ENCODE measurements at places on chromosomes 7 and 10.

GRCh38 chr7:98286093-98286539 is 4.6 kb downstream of the BRI3 start:
- no peak for DNase-seq

DNA sequence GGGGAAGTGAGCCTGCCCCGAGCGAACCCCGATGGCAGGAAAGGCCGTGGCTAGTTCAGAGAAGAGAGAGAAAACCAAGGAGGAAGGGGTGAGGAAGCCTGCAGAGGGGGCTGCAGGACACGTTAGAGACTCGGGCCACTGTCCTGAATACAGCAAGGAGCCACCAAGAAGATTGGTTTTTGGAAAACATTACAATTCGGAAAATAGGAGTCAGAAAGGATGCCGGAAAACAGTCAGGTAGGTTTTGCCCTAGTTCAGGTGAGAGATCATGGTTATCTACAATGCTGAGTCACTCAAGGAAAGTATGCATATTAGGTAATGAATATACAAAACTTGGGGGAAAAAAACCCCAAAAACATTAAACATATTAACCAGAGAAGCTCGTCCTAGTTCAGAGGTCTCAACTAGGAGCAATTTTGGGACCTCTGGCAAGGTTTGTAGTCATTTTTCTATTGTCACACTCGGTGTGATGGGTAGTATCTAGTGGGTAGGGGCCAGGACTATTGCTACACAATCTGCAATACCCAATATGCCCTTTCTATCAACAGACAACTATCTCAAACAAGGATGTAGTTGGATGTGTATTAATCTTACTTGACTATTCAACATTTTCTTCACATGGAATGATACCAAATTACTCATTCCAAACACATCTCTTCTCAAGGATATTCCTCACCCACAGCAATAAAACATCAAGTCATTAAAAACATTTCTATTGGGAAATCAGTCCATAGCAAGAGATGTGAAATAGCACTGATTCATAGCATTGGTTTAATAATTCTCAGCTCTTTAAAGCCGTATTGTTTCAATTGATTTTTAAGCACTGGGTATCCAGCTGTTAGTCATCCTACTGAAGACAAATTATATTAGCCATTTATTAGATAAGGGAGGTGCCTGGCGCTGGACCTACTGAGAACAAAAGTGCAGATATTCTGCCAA is 74.4 kb upstream of the RSU1 start:
- no peak for DNase-seq

DNA sequence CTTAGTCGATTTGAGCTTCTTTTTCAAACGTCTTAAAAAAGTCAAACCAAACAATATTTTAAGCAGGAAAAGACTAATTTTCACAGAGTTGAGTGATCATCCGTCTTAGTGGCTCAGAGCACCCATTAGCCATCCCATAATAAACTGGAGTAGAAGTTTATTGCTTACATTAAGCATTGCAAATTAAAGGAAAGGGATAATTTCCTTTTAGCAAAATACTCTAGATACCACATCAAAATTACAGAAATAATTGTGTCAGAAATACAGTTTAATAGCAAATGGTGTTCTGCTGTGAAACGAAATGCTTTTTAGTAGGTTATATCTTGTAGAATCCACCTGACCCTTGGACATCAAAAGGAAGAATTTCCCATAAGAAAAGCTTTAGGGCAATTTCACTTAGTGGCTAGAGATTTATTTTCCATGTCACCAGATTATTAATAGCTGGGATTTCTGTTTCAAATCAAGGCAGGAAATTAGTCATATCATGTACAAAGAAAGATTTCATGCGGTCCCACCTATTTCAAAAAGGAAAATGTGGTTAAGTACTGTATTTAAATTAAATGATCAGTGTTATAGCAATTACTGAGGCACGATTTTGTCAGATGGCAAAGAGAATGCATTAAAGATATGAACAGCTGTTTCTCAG is 96.2 kb downstream of the NPTX2 start:
- DNase-seq = no peak

DNA sequence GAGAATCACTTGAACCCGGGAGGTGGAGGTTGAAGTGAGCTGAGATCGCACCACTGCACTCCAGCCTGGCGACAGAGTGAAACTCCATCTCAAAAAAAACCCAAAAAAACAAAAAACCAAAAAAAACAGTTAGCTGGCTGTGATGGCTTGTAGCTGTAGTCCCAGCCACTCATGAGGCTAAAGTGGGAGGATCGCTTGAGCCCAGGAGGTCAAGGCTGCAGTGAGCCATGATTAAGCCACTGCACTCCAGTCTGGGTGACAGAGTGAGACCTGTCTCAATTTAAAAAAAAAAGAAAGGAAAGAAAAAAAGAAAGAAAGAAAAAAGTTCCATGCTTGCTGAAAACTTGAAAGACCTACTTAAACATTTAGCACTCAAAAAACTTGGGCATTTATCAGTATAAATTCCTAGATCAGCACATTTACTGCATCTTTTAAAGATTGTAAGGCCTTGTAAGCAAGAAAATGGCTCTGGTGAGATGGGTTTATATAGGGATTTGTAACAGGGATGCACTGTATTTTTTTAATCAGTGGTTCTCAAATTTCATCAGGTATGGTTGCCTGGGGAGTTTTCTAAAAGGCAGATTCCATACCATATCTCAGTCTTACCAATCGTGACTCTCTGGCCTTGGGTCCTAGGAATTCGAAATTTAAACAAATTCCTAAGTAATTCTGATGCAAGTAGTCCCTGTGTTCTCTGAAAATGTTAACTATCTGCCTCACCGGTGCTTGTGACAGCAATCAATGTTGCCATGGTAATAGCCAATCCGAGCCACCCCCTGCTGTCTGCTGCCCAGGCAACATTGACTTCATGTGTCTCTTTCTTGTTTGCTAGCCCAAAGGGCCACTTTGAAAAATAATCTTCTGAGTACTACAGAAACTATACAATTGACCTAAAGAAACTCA is 11.5 kb upstream of the NT5C2 start:
- no peak for DNase-seq

DNA sequence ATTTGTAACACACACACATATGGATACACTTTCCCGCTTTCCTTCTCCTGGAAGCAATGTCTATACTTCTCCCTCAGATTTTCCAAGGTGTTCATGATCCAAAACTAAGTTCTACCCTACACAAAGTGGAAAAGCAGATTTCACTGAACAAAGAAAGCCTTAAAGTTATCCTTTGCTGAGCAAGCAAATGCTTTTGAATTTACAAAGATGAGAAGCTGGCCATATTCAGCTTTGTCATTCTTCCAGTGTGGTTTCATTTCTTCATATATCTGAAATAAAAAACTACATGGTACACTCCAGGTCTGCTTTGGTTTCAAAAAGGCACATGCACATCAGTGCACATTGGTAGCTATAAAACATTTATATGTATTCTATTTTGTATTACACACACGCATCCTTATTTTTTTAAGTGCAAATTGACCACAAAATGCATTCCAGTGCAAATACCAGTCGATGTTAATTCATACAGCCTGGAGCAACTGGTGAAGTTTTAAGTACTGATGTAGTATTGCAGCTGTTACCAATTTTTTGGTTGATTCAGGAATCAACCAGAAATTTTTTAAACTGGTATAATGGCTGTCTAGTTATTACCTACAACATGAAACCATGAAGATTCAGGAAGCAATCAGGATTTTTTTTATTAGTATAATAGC is 65.5 kb upstream of the SRPK2 start:
- no peak for DNase-seq

DNA sequence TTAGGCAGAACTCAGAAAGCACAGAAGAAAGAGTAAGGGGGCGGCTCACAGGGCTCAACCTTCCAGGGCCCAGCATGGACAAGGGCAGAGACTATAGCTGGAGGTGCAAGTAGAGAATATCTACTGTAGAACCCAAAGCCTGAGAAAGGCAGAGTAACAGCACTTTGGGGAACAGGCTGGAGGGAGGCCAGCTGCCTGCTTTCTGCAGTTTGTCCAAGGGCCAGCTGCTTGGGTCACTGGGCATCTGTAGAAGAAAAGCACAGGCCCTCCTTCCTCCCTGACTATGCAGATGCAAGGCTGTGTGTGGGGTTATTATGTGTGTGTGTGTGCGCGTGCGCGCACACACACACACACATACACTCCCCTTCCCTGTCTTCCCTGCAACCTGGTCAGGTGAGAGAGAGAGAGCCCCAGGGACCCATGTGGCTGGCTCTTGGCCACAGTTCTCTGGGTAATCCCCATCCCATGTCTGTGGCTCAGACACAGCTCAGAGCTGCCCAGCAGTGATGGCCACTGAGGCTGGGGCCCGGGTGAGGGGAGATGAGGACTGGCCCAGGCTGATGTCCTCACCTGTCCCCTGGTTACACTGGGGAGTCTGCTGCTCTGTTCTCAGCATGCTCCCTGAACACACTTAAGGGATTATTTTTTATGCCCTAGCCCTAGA is 9.0 kb downstream of the ADRA2A start:
- DNase-seq = no peak

GRCh38 chr10:101777619-101778145 is 1.8 kb upstream of the FGF8 start:
- no peak for DNase-seq

DNA sequence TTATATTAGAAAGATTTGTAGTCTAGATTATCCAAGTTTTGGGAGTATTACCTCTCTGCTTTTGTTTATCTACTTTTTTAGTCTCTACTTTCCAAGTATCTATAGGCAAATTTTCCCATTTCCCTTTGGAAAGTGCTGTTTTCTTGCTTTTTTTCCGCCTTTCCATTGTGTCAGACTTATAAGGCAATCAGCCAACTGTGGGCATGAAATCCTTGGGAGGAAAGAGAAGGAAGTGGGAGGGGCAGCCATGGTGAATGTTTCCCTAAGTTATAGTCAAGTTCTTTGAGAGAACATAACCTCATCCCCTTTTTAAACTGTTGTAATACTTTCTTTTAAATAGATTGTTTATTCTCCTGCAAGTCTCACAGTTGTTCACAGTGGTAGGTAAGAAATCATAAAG is 52.6 kb downstream of the PTEN start:
- no peak for DNase-seq

DNA sequence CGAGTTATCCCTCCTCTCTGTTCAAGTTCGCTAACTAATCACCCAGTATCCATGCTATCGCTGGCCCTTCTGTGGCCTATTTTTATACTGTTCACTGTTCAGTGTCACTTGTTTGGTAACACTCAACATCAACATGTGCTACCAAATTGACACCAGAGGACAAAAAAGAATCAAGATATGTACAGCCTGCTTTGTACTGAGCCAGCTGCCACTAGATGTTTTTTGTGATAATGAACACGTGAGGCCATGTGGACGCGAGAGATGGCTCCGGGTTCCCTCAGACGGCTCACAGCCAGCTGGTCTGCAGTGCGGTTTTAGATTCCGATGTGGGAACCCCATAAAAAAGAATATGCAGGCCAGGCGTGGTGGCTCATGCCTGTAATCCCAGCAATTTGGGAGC is 21.2 kb downstream of the CAV1 start:
- DNase-seq = no peak

DNA sequence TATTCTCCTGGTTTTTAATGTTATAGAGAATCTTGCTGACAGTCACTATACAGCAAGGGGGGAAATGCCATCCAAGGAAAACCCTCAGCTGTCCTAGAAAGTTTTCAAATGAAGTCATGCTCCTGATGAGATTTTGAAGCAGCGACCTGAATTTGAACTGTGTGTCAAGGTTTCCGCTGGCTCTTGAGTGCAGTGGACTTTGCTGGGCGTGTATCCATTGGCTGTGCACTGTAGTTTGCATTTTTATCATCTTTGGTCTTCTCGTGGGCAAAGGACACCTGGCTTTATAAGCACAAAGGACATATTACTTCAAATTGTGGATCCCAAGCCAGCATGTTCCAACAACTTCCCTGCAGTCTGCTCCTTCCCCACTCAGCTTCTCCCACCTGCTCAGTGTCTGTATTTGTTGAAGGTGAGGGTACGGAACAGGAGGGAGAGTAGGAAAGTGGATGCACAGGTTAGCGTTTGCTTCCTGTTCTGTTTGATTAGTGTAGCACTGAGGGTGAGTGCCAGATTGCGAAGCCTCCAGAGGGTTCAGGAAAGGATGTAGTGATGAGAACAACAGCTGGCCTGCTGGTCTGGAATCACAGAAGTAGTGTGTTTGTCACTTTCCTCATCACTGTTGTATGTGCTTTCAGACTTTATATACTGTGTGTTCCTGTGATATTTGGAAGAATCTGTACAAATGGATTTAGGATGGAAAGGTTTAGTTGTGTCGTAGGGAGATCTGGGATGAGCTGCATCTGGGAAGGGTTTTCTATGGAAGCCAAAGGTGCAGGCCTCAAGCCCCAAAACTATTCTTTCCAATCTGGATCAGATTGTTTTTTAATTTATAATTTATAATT is 204.8 kb downstream of the BMPER start:
- no peak for DNase-seq

DNA sequence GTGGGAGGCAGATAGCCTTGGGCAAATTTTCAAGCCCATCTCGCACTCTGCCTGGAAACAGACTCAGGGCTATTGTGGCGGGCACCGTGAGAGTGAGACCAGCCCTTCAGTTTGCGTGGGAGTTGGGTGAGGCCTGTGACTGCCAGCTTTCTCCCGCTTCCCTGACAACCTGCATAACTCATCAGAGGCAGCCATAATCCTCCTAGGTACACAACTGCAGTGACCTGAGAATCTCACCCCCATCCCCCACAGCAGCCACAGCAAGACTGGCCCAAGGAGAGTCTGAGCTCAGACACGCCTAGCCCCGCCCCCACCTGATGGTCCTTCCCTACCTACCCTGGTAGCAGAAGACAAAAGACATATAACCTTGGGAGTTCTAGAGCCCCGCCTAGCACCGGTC is 275.4 kb downstream of the GRID1 start:
- no peak for DNase-seq

DNA sequence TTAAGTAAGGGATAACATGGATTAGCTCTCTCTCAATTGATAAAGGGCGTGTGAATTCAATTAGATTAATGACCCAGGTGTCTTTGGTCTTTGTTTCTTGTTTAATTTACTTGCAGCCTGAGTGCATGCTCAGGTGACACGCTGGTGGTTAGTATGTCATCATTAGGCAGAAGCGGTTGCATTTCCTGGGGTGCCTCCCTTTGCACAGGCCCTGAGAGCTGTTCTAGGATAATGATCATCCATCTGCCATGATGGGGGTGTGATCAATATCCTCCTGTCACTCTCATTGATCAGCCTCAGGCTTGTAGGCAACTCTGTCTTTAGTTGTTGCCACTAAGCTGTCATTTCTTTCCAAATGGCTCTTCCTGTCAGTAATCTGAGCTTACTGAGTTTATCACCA is 99.6 kb upstream of the NPS start:
- no peak for DNase-seq

DNA sequence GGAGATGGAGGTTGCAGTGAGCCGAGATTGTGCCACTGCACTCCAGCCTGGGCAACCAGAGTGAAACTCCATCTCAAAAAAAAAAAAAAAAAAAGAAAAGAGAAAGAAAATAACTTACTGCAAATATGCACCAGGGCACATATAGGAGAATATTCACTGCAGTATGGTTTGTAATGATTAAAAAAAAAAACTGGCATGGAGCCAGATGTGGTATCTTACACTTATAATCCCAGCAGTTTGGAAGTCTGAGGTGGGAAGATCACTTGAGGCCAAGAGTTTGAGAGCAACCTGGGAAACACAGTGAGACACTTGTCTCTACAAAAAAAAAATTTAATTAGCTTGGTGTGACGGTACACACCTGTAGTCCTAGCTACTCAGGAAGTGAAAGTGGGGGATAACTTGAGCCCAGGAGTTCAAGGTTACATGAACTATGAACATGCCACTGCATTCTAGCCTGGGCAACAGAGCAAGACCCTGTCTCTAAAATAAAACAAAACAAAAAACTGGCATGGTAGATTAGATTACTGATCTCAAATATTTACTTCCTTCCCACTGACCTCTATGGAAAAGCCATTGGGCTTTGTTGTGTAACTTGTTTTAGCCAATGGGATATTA is 85.6 kb downstream of the MICU1 start:
- DNase-seq = no peak
